NCI-H1417 (cell line): ENCODE measurements at places on chromosomes 11 and 22.
A peak's percentile ranks its signal among the peaks of the same experiment; 100 is the strongest.

- DNase-seq: no peak
Observed at GRCh38 chr22:23102776-23103175, 32.5 kb downstream of the GNAZ start.

DNA sequence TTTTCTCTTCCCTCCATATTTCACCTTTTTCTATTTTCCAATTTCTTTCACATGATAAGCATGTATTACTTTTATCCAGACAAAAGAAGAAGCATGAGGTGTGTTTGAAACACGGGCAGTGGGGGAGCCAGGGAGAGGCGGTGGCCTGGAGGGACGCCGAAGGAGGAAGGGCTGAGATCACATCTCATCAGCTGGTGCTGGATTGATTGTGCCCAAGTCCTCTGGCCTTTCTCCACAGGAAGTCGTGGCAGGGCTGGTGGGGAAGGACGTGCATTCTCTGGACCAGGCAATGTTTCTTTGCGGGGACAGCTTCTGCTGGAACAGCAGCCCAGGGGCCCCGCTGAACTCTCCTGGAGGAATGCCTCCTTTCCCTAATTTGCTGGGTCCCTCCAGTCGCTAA is 82.9 kb downstream of the MIAT start:
- DNase-seq: no peak

- DNase-seq: peak; percentile 66
Observed at GRCh38 chr22:20299746-20300136, 20.1 kb downstream of the DGCR6L start.

GRCh38 chr11:104653407-104653806 is 244.9 kb downstream of the CASP12 start:
- no peak for DNase-seq

DNA sequence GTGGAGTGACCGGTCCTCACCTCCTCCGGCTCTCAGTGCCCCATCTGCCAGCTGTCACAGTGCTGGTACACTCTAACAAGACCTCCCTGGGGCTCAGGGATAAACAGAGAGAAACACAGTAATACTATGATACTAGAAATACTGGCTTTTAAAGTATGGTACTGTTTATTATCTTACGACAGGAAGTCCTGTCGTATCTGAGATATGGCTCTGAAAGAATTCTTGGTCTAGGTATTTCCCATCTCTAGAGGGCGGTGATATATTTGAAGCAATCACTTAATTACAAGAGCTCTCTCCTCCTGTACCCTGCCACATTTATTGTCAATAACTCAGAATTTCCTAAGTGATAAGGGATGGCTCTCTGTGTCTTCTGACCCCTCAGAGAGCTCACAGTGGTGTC is 119.1 kb downstream of the RRM1 start:
- DNase-seq: no peak

DNA sequence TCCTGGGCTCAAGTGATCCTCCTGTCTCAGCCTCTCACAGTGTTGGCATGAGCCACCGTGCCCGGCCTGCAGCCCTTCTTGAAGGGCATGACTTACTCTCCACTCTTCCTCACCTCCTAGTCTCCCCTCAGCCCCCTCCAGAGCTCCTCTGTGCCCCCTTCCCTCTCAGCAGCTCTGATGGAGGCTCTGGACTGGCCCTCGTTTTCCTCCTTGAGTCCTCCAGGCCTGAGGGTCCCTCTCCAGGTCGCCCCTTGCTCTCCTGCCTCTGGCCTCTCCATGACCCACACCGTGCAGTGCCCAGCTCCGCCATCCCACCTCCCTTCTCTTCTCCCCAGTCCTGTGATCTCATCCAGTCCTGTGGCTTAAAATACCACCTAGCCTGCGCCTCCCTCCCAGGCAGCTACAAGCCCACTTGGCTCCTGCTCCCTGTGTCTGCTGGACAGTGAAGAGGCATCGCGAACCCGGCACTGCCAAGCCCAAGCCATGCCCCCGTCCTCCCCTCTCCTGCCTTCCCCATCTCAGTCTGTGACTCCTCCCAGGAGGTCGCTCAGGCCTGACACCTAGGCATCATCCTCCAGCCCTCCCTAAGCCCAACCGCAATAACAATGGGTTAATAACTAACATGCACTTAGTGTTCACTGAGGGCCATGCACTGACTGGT is 11.9 kb downstream of the KCNJ4 start:
- DNase-seq: no peak

GRCh38 chr11:1817000-1817399 is 17.8 kb upstream of the SYT8 start:
- no peak for DNase-seq

DNA sequence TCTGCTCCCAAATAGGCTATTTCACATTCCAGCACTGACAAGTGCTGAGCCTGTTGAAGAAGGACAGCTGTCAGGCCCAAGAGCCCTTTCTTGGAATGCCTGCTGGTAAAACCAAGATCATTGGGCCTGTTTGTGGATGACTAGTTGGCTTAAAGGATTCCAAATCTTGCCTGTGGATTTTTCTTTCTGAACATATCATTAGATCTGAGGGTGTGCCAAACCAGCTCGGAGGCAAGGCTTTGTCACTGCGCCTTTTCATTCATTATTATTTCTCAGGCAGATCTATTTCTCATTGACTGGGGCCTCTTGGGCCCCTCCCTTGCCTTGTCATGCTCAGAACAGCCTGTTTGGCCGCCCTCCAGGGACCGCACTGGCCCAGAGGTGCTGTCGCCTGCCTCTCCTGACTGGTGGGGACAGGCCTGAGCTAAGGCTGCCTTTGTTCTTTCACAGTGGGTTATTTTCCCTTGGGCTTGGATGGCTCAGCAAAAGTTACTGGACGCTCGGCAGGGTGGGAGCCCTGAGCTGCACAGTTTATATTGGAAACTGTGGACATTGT is 222.7 kb upstream of the SESN3 start:
- DNase-seq: no peak

GRCh38 chr11:69470301-69470700 is 11.2 kb upstream of the LINC01488 start:
- no peak for DNase-seq

DNA sequence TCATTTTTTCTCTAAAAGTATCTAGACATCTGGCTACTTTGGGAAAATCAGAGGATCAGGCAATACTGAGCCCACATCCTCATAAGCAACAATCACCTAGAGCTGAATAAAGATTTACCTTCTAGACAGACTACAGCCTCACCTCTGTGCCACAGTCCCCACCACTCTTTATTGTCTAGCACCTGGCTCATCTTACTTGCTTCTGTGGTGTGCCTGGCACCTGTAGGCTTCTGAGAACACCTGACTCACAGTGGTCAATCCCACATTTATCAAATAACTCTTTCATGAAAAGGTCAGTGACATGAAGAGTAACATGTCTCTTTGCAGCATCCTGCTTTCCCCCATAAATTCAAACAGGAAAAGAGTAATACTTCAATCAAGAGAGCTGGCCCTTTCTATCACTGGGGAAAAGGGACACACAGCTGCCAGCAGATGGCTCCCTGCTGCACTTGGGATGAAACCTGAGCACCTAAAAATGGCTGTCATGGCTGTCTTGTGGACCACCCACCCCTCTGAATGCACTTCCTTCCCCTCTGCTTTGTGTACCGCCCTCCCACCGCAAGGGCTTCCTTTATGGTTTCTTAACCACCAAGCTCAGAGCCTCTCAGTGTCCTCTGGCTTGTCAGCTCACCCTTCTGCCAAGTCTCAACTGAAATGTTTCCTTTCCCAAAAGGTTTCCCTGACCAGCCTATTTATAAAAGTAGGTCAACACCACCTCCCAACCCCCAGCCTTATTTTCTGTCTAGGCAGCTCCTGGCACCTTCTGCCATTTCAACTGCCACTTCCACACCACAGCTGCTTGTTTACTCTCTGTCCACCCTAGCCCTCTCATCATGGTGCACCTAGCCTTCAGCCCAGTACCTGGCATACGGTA is 9.3 kb downstream of the TFIP11 start:
- no peak for DNase-seq

DNA sequence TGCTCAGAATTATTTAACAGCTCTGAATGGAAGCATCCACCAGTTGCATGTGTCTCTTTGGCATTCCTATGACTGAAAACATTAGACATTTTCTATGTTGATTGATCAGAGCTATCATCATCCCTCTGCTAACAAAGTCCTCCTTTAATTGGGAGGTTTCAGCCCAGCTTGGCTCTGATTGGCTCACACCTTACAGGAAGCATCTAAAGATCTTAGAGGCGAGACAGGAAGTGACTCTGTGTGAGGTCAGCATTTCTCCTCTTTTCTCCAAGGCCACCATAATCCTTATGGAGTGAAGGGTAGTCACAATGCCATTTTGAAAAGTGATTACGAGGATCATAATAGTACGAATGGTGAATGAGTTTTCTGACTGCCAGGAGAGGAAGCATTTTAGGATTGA is 260.8 kb downstream of the MIAT start:
- DNase-seq: no peak

DNA sequence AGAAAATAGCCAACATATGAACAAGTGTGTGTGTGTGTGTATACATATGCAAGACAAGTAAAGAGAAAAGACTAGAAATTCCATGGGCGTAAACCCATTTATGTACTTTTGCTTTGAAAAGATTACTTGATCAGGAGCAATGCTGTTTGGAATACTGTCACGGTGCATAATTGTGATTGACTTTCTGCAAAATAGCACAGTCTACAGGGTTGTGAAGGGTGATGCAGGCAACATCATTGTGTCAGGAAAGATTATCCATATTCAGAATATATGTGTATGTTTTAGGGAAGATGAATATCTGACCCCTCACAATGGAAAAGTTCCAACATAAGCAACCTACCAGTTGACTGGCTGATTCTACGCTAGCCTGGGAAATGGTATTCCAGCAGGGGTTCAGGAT is 307.7 kb downstream of the JRKL start:
- no peak for DNase-seq

- DNase-seq: no peak
Observed at GRCh38 chr22:19065929-19066328, 56.3 kb downstream of the DGCR2 start.

GRCh38 chr11:44885919-44886789 is 64.5 kb downstream of the TP53I11 start:
- no peak for DNase-seq

GRCh38 chr11:66636411-66636810 is 2.1 kb upstream of the RBM4 start:
- DNase-seq: no peak

DNA sequence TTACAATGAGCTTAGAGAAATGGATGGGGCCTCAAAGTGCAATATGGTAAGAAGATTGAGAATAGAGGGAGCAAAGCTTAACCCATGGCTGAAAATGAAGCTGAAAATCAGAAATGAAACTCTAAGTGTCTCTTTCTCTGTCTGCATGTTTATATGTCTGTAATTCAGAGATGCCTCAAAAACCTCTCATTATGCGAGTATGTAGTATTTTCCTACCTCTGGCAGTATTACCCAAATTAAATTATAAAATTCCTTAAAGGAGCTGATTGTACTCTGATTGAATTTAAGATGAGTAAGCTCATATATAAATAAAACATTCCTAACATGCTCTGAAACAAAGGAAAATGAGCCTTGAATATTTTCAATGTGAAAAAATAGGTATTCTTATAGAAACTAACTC is 39.8 kb upstream of the PRSS23 start:
- no peak for DNase-seq

- no peak for DNase-seq
Observed at GRCh38 chr11:114354076-114354475, 46.2 kb downstream of the C11orf71 start.

- peak; percentile 42 for DNase-seq
Observed at GRCh38 chr11:123653827-123654565, 428 bp downstream of the SCN3B start.

- DNase-seq: no peak
Observed at GRCh38 chr11:47391077-47391583, 12.8 kb upstream of the SPI1 start.

- no peak for DNase-seq
Observed at GRCh38 chr11:72772059-72772458, 19.9 kb upstream of the ARAP1 start.

GRCh38 chr22:24516301-24516737 is 21.2 kb downstream of the UPB1 start:
- DNase-seq: no peak

- no peak for DNase-seq
Observed at GRCh38 chr11:35246745-35247144, 107.8 kb downstream of the CD44 start.

GRCh38 chr11:128697645-128698174 is 3.8 kb downstream of the FLI1 start:
- DNase-seq: no peak

DNA sequence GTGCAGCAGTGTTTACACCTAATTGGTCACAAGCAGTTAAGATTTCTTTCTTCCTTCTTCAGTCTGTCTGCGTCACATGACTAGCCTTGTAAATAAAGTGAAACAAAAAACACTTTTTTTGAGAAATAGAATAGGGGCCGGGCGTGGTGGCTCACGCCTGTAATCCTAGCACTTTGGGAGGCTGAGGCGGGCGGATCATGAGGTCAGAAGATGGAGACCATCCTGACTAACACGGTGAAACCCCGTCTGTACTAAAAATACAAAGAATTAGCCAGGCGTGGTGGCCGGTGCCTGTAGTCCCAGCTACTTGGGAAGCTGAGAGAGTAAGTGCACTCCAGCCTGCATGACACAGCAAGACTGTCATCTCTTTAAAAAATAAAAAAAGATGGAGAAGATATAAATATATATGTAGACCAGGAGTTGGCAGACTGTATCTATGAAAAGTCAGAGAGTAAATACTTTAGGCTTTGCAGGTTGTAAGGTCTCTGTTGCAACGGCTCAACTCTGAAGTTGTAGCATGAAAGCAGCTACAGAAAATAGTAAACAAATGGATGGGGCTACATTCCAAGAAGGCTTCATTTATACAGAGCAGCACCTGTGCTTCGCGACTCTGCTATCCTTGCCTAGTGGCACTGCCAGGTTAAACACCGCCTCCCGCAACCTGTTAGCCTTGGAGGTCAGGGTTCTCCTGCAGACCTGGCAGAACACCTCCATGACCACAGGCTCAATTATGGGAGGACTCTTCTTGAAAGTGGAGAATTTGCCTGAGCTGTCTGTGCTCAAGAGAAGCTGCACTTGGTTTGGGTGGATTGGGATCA is 55.9 kb downstream of the PPP6R2 start:
- DNase-seq: no peak

- DNase-seq: no peak
Observed at GRCh38 chr11:85132851-85133585, 494.1 kb downstream of the DLG2 start.

DNA sequence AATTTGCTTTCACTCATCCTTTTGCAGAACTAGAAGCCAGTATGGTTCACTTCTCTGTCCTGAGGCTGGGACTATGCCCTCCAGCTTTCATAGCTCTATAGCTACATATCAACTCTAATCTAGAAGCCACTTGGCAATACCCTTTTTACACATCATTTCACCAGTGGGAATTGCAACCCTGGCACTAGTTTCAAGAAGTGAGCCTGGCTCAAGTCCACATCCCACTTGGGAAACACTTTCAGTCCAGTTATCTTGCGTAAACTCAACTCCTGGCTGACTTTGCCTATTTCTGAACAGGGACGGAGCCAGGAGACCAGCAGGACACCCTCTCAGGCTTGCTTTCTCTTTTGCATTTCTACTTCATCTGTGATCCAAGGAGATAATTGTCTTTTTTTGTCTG is 19.9 kb upstream of the FAT3 start:
- no peak for DNase-seq
